Stimulated activated CD8-positive, alpha-beta memory T cell treated with anti-CD3 and anti-CD28 coated beads, Interleukin-7, amount 100 ng/mL, for 1 hour (primary cell): ENCODE measurements at places on chromosomes 6 and 20.

- DNase-seq: no peak
Observed at GRCh38 chr6:137638926-137639706, 144.9 kb upstream of the OLIG3 start.

DNA sequence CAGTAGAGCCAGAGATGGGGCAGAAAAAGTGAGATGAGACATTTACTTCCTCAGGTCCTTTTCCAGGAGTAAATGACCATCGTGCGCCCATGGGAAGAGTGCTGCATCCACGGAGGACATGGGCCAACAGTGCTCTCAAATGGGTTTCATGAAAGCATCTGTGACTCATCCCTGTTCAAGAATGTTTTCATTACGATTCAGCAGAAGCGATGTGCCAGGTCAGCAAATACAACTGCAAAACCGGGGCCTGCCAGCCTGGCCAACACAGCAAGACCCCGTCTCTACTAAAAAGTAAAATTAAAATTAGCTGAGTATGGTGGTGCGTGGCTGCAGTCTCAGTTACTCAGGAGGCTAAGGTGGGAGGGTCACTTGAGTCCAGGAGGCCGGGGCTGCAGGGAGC, 125.1 kb downstream of the LY86 start:
- no peak for DNase-seq

DNA sequence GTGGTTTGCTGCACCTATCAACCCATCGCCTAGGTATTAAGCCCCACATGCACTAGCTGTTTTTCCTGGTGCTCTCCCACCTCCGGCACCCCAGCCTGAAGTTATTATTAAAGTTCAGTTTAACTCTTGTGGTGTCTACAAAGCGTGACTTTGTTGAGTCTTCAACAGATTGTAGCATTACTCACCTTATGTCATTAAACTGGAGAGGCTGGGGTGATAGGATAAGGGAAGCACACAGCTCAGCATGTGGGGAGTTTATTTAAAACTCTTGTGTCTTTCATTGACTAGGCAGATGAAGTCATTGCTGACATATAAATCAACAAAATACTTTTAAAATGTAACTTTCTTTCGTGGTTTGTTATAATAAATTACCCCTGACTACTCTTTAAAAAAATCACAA, 84.7 kb upstream of the GCM1 start:
- DNase-seq: no peak

GRCh38 chr20:54535033-54535432, 59.6 kb downstream of the DOK5 start:
- no peak for DNase-seq

DNA sequence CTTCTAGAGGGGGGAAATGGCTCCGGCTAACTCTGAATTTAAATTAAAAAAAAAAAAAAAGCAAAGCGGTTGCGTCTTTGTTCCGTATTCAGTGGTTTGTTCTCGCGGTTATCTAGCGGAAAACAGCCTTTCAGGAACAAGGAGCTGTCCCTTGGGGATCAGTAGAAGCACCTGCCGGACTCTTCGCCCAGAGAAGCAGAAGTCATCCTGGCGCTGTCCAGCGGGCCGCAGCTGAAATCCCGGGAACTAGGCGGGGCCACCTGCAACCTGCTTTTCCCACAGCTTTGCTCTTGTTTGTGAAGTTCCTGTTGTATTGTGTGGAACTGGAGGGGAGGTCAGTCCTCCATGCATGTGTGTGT, 43.9 kb upstream of the GJE1 start:
- DNase-seq: no peak

DNA sequence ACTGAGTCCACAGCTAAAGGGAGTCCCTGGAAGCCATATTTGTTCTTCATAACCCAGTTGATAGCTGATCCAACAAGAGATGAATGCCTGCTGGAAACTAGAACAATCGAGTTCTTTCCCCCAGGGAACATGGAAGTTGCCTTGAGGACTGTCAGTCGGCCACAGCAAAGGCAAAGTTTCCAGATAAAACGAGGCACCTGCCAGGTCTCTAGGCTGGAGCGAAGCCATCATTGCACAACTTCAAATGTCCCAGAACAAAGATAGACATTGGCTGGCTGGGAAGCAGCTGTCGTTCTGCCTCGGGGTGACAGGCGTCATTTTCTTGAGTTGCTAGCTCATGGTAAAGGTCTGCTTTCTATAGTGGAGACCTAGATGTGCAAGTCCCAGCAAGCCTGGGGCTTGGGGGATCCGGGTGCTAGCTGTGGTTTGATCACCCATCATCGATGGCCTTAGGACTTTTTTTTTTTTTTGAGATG, 184.4 kb upstream of the ZNF217 start:
- DNase-seq: no peak

DNA sequence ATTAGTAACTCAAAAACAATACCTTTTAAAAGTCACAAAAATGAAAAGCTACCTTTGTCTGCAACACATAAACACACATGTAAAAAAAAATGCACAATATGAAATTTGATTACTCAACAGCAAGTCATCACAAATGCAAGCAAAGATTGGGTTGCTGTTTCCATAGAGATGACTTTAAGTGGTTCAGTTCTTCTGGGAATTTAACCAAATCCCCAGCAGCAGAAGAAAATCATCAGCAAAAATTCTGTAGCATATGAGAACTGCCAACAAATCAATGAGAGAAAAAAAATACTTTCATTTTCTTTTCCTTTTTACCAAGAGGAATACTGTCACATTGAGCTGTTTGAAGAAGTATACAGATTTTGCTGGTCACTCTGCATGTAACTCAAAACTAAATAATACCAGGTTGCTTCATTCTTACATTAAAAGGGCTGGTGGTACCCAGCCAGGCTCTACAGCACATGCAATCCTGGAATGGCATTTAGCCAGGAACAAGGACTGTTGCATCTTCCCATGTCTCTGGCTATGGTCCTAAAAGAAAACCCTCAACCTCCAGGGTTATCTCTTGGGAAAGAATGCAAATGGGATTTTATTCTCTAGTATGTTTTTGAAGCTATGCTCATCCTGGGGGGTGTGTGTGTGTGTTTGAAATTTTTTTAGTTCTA, 158.3 kb downstream of the OPRM1 start:
- DNase-seq: no peak

DNA sequence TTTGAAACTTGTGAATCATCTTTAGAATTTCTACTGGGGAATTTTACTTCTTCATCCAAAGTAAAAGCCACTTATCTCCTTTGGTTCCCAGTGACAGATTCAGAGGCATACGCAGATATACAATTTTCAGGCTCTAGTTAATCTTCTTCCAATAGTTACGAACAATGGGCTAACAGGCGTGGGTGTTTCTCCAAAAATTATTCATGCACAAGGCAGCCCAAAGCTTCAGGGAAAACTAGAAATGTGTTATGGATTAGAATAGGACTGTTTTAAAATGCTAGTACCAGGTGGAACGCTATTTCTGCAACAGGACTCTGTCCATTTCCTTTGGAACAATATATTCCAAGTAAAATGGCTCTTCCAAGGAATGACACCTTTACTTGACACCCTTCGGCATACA, 102.2 kb downstream of the ZNF217 start:
- no peak for DNase-seq

DNA sequence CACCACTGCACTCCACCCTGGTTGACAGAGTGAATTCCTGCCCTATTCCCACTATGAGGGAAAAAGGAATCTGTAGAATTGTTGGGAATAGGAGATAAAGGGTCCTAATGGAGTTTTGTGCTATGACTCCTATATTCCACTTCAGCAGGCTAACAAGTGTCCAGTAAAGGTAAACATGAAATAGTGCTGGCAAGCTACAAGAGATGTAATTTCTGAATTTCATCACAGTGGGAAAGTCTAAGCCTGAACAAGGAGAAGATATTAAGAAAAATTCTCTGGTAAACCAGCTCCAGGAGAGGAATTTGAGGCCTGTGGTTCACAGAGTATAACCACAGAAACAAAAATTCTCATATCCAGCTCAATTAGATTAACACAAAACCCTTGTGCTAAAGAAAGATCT, 10.3 kb upstream of the C6orf58 start:
- no peak for DNase-seq
